ENCODE measurements at places on chromosomes 6 and 20.

DNA sequence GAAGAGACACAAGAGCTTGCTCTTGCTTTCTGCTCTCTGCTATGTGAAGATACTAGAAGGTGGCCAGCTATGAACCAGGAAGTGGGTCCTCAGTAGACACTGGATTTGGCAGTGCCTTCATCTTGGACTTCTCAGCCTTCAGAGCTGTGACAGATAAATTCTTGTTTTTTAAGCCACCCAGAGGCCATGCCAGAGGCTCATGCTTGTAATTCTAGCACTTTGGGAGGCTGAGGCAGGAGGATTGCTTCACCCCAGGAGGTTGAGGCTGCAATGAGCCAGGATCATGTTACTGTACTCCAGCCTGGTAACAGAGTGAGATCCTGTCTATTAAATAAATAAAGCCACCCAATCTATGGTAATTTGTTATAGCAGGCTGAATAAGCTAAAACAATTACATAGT lies 185.5 kb upstream of the SALL4 start:
- no peak overlapping the region for H3K27ac ChIP-seq
- H3K4me3 ChIP-seq: no peak overlapping the region
- no peaks in the 10 kb centered on the region for H3K36me3 ChIP-seq
- peaks cover 20% of the 10 kb centered on the region for H3K4me1 ChIP-seq
- H3K27me3 ChIP-seq: no peaks in the 10 kb centered on the region

GRCh38 chr20:17300113-17300512 lies 73.3 kb downstream of the PCSK2 start:
- DNase-seq: no peak
- no peaks in the 10 kb centered on the region for H3K4me1 ChIP-seq
- H3K36me3 ChIP-seq: no peaks in the 10 kb centered on the region
- no peaks in the 10 kb centered on the region for H3K27me3 ChIP-seq

DNA sequence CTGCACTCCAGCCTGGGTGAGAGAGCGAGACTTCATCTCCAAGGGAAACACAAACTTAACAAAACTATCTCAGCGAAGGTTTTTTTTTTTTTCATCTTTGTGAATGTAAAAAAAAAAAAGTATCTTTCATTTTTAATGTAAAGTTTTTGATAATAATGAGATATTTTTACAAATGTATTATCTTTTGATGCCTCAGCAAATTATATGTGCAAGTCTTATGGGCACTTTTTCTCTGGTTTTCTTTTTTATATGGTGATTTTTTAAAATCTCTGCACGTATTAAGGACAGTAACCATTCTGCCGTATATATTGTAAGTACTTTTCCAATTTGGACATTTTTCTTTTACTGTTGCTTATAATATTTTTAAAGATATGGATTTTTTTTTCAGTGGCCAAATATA lies 76.8 kb downstream of the MAFB start:
- no peak overlapping the region for H3K4me3 ChIP-seq
- peaks cover 5% of the 10 kb centered on the region for H3K27me3 ChIP-seq
- H3K27ac ChIP-seq: no peak overlapping the region
- H3K36me3 ChIP-seq: no peaks in the 10 kb centered on the region

DNA sequence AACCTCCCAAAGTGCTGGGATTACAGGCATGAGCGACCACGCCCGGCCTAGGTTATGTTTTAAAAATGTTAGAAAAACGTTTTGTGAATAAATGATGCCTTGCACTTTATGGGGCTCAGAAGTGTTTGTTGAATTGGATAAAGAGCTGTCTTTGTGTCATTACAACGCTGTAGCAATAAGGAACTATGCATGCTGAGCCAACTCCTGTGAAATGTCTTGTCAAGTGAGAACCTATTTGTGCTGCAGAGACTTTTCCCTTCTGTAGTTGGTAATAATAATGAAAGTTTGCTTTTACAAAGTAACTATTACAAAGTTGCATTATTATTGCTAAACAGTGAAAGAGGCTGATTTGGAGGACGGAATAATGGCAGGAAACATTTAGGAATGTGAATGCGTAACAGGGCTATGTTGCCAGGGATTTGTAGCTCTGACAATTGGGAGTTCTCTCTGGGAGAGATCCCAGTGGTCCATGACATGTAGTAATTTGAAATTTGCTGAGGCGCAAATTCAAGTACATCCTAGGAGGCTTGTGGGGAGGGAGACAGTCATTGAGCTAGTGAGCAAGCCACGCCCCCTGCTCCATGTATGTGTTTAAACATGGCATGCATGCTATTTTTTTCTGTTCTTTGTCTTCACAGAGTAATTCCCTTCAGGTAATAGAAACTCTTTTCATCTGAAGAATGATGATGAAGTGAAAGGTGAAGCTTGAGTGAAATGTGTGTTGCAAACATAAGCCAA lies 16.8 kb upstream of the BICRAL start:
- no peak overlapping the region for H3K27ac ChIP-seq
- no peaks in the 10 kb centered on the region for H3K36me3 ChIP-seq
- H3K4me1 ChIP-seq: peaks cover 18% of the 10 kb centered on the region
- no peak for DNase-seq
- no peaks in the 10 kb centered on the region for H3K27me3 ChIP-seq

DNA sequence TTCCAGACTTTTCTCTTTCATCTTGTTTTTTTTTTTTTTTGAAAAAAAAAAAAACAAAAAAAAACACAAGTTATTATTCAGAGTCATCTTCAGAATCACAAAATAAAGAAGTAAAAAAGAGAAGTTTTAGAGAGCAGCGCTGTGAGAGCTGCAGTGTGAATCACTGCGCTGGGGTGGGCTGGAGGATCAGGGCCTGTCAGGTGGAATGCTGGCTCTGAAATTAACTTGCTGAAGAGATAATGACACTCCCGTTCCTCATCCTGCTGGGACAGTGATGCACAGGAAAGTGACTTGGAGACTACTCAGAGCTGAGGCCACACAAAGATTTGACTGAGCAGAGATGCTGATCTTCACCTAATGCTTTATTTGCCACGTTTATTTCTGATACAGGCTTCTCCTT lies 42.7 kb upstream of the CLDN20 start:
- H3K27ac ChIP-seq: no peak overlapping the region
- peaks cover 22% of the 10 kb centered on the region for H3K4me1 ChIP-seq
- no peak for DNase-seq
- H3K4me3 ChIP-seq: no peak overlapping the region
- no peaks in the 10 kb centered on the region for H3K27me3 ChIP-seq

Data from SJSA1 (cell line).